ENCODE measurements at places on chromosomes 3 and 15.
A peak's percentile ranks its signal among the peaks of the same experiment; 100 is the strongest.

- DNase-seq = no peak
Measured at GRCh38 chr3:31942446-31942845, 38.6 kb downstream of the OSBPL10 start.

GRCh38 chr3:126782536-126782935, 78.5 kb downstream of the CHCHD6 start:
- DNase-seq = peak; percentile 98

DNA sequence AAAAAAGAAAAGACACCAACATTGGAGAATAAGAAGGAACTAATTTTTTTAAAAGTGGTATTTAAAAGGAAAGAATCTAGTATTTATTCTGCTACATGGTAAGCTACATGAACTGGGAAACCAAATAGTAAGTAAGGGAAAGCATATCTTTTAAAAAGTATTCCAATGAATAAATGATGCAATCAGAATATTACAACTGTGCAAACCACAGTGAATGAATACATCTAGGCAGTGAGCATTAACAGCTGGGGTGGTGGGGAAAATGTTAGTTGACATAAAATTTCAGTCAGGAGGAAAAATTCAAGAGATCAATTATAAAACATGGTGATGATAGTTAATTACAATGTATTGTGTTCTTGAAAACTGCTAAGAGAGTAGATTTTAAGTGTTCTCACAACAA, 16.9 kb downstream of the ICE2 start:
- no peak for DNase-seq

GRCh38 chr15:100484443-100484842, 44.3 kb downstream of the CERS3 start:
- no peak for DNase-seq

DNA sequence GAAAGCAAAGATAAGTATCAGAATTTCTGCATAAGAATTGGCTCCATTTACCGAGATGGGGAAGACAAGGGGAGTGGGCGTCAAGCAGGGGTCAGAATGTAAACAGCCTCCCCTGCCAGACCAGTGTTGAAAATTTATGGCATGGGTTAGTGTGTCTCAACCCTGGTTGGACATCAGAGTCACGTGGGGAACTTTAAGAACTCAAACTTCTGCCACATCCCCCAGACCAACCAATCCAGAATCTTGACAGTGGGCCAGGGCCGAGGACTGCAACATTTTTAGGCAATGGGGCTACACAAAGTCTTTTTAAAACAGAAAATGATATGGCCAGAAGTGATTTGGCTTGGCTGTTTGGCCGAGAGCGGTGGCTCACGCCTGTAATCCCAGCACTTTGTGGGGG, 14.3 kb upstream of the MASP1 start:
- DNase-seq = no peak
